Hepatocyte (in vitro differentiated cells): ENCODE measurements at places on chromosomes 2 and 18.

GRCh38 chr2:231393149-231394131, 2.1 kb upstream of the B3GNT7 start:
- DNase-seq: no peak

GRCh38 chr2:159285929-159286708, at the start of gene WDSUB1:
TSS of gene WDSUB1 (minus strand) at chr2:159286703. CDS start at chr2:159283069, 3,634 bp downstream.
- DNase-seq: peak; percentile 86

- DNase-seq: no peak
These were observed 453.3 kb downstream of the TXNL1 start for GRCh38 chr18:56185126-56185525.

- DNase-seq: peak; percentile 68
These were observed 155.0 kb downstream of the ARHGAP15 start for GRCh38 chr2:143284087-143284675.

GRCh38 chr2:208361077-208361441, 45.5 kb upstream of the PTH2R start:
- no peak for DNase-seq

- DNase-seq: no peak
These were observed 79.1 kb upstream of the DNMT3A start for GRCh38 chr2:25420820-25421237.

- peak; percentile 51 for DNase-seq
These were observed 590.3 kb upstream of the CNTNAP5 start for GRCh38 chr2:123434546-123435395.

GRCh38 chr2:49111006-49111405, 43.3 kb downstream of the FSHR start:
- no peak for DNase-seq

- no peak for DNase-seq
These were observed 152.1 kb downstream of the GLI2 start for GRCh38 chr2:120887741-120888231.

GRCh38 chr2:240991378-240992263, 6.8 kb upstream of the SNED1 start:
- peak; percentile 68 for DNase-seq

DNA sequence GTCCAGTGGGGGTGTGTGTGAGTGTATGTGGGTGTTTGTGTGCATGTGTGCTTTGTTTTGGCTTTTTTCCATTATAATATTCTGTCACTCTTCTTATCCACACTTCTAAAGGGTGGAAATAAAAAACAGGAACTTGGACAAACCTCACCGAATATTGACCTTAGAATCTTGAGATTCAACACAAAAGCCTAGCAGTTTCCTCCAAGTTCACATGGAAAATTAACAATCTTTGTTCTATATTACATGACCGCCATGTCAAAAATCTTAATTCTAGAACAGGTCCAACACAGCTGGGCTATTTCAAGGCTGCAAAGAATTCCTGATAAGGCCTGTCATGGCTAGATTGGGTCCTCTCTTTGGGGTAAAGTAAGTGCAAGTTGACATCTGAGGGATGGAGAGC, 169.3 kb upstream of the OSR1 start:
- DNase-seq: no peak
